T-helper 22 cell (primary cell): ENCODE measurements at places on chromosomes 2 and 18.
A peak's percentile ranks its signal among the peaks of the same experiment; 100 is the strongest.

GRCh38 chr2:240203788-240204270 lies 63.4 kb upstream of the OTOS start:
- no peak for DNase-seq

GRCh38 chr2:85578243-85579180 lies 1.1 kb downstream of the VAMP8 start:
- no peak for DNase-seq

- DNase-seq, result no peak
Observed at GRCh38 chr2:216131175-216131926, 22.2 kb downstream of the XRCC5 start.

DNA sequence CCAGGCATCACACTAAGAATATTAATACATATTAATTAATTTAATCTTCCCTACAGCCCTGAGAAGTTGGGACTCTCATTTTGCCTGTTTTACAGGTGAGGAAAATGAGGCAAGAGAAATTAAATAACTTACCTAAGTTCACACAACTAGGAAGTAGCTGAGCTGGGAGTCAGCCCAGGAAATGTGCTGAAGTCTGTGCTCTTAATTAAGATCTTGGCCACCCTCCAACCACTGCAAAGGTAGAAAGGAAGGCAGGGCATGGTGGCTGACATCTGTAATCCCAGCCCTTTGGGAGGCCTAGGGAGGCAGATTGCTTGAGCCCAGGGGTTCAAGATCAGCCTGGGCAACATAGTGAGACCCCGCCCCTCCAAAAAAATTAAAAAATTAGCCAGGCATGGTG lies 12.9 kb upstream of the MGAT4A start:
- DNase-seq, result no peak

GRCh38 chr2:43240766-43241150 lies 14.4 kb upstream of the ZFP36L2 start:
- no peak for DNase-seq

DNA sequence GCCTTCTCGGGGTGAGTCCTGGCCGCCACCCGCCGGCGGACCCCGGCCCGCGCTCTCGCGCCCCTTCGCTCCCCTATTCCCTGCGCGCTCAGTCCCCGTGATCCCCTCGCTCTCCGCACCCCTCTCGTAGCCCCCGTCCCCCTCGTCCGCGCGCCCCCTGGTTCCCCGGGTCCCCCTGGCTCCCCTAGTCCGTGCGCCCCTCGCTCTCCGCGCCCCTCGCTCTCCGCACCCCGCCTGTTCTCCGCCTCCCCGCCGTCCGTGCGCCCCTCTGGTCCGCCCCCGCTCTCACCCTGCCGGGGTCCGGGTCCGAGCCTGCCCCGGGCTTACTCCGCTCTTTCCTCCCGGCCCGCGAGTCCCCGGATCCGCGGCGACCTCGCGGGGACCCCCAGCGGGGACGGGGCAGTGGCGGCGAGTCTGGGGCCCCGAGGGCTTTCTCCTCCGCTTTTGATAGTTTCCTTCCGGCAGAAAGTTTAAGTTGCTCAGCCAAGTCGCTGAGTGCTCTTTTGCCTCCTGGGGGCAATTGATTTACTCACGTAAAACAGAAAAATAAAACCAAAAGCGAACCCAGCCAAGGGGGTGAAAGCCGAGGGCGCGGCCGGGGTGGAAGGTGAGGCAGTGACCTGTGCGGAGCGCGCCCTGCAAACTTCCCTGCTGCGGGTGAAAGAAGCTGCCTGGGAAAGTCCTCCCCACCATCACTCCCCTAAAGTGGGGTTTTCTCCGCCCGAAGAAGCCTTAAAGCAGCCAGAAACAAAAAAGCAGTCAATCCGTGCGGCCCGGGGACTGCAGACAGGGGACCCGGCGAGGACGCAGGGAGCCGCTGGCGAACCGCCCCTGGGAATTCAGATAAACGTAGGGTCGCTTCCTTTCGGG lies 568 bp downstream of the RAB31 start:
- no peak for DNase-seq

DNA sequence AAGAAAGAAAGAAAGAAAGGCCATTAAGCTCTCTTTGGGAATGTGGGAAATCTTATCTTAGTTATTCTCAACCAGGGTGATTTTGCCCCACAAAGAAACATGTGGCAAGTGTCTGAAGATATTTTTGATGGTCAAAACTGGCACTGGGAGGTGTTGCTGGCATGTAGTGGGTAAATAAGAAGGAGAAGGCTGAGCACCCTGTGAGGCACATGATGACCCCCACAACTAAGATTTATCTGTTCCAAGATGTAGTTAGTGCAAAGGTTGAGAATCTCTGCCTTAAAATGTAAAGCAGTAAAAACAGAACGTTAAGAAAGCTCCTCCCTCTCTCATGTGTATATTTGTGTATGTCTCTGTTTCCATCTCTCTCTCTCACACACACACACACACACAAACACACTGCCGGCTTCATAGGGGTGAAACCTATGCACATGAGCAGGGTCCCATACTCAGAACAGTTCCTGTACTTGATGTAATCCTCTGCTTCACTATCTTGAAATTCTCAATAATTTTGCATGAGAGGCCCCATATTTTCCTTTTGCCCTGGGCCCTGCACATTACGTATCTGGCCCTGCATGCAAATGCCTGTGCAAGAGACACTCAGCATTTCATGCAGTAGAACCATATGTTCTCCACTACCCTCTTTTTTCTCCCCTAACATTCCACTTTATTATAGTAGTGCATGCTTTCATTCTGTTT lies 94.3 kb downstream of the MREG start:
- no peak for DNase-seq

DNA sequence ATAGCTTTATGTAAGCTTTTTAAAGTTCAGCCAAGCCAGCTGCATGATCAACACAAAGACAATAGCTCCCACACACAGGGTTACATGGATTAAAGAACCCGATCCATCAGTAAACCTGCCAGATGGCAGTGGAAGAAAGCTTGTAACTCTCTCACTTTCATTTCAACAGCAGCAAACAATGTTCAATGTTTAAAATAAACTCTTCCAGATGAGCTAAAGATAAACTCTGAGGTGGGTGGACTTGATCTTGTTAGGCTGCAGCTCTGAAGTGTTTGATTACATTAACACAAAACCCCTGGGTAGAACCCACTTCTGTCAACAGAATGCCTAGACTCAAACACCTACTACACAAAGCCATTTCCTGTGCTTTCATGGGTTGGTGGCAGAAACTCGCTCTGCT lies 13.9 kb downstream of the RDH14 start:
- no peak for DNase-seq

GRCh38 chr18:23471486-23471885 lies 18.4 kb downstream of the RIOK3 start:
- DNase-seq, result no peak

DNA sequence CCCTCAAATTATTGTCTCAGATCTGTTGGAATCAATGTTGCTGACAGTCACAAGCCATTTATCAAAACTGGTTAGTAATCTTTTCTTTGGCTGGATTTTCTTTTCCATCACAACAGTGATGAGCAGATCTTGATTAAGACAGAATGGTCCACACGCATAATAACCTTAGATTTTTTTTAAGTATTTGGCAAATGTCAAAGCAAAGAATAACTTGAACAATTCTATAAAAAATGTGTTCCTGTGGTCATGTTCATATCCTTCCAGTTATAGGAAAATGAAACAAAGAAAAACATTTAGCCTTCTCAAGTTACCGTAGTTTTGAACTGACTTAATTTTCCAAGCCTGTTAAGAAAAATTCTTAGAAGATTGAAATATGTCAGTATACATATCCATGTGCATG lies 659.9 kb upstream of the ID2 start:
- DNase-seq, result no peak

DNA sequence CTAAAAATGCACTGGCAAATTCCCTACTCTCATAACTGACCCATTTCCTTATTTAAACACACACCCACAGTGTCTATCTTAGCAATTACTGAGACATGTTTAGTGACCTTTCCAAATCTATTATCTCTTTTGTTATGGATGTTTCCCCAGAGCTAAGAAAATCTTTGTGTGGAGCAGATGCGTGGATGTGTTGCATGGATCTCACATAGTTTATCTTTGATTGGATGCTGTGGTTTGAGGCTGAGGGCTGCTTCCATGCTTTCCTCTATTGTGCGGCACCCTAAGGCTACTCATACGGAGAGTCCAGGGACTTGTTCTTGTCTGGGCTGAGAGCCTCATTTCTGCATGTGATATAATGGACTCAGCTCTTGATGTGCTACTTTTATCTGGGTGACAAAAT lies 4.7 kb downstream of the ANKZF1 start:
- no peak for DNase-seq

GRCh38 chr2:97718942-97719341 lies 5.6 kb downstream of the ZAP70 start:
- no peak for DNase-seq

DNA sequence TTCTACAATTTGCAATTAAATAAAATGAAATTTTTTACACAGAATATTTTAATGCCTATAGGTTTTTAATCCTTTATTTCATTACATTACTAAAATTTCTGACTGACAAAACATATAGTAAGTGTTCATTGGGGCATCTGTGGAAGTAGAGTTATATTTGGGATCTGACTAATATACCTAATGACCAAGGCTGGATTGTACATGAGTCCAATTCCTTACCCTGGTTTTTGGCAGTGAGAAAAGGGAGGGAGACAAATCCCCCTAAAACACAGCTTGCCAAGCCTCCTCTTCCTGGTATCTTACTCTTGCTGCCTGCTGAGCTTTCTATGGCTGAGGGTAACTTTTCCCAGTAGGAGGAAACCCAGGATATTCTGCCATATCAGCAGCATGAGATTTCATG lies 149.4 kb upstream of the CDH20 start:
- no peak for DNase-seq

DNA sequence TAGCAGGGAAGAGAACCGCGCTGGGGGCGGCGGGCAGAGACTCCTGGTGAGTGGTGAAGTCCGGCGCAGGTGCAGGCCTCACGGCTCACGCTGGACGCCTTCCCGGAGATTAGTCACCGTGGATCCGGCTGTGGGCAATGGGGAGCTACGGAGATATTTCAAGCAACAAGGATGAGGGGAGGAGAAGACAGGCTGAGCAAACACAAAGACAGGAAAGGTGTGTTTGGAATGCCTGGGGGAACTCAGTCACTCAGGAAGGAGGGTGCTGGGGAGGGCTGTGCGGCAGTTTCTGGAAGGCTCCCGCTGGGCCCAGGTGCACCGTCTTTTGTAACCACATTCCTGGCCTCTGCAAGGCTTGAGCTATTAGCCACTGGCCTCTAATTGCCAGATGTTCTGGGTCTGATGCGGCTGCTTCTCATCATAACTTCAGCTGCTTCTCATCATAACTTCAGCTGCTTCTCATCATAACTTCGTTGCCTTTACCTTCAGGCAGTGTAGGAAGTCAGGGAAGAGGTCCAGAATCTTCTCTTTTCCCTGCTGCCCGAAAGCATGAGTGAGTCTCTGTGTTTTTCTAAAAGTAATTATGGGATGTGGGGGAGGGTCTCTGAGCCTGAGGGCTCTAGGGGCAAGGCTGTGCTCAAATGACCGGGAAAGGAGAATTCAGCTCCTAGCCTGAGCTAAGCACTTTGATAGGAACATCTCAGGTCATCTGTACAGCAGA lies 118.9 kb downstream of the PXDN start:
- DNase-seq, result no peak

GRCh38 chr2:129118296-129118695 lies 799.6 kb upstream of the HS6ST1 start:
- no peak for DNase-seq

DNA sequence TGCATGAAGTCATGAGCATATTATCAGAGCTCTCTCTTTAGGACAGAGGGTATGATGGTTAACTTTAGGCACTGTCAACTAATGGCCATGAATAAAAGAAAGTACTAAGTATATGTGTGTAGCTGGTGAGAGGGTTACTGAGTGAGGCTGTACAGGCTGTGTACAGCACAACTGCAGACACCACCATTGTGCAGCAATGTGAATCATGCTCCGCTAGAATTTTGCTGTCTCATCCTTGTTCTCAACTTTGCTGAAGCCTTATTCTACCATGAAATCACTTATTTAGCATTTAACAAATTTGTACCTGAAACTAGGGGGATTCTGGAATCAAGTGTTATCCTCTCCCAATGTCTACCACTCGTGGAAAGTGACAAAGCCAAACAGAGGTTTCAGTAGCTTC lies 414.9 kb downstream of the PLCL1 start:
- DNase-seq, result no peak

- DNase-seq, result no peak
Observed at GRCh38 chr18:39235118-39235719, 1669.6 kb upstream of the CELF4 start.

GRCh38 chr18:69845593-69846506 lies 101.8 kb downstream of the CD226 start:
- DNase-seq, result no peak

DNA sequence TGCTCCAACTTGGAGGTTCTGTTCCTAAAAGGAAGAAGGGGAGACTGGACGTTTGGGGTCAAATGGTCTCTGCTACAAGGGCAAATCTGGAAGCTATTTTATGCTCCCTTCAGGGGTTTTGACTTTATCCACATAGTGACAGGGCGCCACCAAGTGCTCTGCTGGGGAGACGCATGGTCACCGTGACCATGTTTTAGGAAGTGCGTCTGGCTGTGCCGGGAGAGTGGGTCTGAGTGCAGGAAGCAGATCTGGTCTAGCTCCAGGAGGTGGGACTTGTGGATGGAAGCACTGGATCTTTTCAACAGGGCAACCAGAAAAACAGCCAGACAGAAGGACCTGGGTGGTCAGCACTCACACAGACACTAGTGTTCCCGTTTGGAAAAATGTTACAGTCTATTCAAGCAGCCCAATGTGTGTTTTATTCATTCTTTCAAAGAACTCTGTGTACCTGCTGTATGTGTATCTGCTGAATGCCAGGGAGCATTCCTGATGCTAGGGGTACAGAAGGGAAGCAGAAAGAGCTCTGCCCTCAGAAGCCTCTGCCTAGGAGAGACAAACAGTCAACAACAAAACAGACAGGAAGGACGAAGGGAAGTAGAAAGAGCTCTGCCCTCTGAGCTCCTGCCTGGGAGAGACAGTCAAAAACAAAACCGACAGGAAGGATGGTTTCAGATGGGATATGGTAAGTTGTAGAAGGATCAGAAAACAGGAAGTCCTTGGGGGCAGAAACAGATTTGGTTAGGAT lies 14.3 kb downstream of the IMPA2 start:
- DNase-seq, result peak; percentile 14

DNA sequence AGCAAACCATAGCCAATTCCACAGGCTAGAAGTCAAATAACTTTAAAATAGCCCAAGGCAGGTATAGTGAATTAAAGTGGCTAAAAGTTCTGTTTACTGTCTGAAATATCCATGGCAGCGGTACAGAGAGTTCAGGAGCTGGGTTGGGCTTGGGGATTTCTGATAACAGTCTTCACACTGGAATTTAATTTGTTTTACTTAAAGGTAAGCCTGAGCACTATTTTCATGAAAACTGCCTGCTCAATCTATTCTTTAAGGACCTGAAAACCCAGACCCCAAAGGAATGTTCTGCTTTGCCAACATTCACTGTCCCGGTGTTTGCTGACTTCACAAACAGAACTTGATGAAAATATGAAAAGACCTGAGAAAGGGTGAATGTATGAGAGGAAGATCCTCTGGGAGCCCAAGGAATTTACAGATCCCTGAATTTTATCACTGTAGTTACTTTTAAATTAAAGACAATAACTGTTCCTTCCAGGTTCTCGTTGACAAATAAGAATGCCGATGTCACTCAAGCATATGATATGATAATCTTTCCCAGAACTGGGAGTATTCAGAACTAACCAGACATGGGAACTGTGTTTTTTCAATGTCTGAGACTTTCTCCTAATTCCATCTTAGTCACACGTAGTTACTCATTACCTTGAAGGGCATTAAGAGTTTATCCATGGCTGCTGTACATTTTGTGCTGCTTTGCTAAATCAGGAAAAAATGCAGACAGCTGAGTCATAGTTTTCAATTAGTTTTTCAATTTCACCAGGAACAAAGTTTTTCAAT lies 28.3 kb upstream of the ITGB6 start:
- DNase-seq, result no peak

- no peak for DNase-seq
Observed at GRCh38 chr2:240893363-240893844, 2.6 kb downstream of the MAB21L4 start.
